ENCODE measurements at places on chromosomes 12 and 14. TPM values are rescaled to one million over a fixed set of nuclear protein-coding genes. Genes with fewer than 3 reads are reported as not detected.

- DNase-seq, result no peak
Measured at GRCh38 chr14:64841121-64841651, 38.5 kb downstream of the SPTB start.

- DNase-seq, result no peak
Measured at GRCh38 chr14:37707716-37708115, 112.3 kb downstream of the TTC6 start.

- DNase-seq, result no peak
Measured at GRCh38 chr14:33674927-33675326, 275.9 kb downstream of the EGLN3 start.

- no peak for DNase-seq
Measured at GRCh38 chr14:77175843-77176242, 5.8 kb upstream of the TMEM63C start.

DNA sequence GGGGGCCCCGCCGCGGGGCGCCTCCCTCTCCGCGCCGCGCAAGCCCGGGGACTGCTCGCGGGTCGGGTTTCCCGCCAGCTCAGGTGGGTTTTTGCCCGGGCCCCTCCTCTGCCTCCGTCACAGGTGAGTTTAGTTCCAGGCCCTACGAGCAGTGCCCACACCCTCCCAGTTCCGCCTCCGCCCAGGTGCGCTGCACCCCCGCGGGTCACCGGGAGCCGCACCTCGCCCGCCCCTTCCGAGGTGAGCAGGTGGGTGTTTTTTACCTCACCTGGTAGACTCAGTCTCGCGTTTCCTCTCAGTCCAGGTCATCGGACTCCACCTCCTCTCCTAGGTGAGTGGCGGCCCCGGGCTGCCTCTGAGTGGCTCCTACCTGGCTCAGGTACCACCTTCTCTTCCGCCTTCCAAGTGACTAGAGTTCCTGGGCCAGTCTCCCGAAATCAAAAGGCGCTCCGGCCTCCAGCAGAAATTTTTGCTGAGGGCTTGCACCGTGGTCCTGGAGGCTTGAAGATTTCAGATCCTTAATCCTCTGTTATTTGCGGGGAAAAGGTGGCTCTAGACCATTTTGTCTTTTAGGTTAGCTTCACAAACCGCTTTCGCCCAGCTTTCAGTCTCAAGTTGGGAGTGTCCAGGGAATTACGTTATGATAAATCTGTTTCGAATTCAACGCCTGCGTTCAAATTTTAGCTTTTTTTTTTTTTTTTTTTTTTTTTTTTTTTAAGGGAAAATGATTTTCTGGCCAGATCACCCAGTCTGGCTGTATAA lies at the start of gene TMEM30B:
TSS of gene TMEM30B (minus strand) at position 153 of the 762 bp plus-strand sequence. CDS start 191 bp downstream, outside the sequence.
- DNase-seq, result no peak

DNA sequence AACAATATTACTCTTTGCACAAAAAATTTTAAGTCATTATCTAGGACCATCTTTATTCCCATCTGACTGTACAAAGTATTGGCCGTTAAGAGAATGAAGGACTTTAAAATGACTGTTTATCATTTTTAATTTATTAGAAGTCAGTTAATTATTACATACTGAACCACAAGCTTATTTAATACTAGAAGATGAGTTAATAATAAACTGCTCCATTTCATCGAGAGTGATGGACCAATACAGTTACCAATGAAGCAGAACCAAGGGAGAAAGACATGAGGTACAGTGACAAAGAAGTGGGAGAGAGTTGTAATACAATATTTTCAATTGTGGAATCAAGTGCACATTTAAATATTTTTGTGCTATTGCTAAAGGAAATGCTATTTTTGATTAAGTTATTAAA lies 83.3 kb downstream of the PTPRO start:
- no peak for DNase-seq

DNA sequence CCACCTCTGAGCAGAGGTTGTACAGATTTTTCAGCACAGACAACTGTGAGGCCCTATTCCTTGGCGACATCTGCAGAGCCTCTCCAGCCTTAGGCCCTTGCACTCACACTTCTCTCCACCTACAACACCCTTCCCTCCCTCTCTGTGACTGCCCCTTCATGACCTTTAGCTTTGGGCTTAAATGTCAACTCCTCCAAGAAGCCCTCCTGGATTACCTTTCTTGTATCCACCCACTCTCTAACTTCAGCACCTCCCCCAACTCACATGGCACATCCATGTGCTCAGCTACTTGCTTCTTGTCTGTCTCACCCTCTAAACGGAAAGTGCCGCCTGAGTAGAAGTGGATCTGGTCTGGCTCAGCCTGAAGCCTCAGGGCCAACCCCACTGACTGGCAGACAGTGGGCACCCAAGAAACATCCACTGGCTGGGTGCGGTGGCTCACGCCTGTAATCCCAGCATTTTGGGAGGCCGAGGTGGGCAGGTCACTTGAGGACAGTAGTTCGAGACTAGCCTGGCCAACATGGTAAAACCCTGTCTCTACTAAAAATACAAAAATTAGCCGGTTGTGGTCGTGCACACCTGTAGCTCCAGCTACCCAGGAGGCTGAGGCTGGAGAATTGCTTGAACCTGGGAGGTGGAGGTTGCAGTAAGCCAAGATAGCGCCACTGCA lies 22.1 kb downstream of the TRPV4 start:
- no peak for DNase-seq

DNA sequence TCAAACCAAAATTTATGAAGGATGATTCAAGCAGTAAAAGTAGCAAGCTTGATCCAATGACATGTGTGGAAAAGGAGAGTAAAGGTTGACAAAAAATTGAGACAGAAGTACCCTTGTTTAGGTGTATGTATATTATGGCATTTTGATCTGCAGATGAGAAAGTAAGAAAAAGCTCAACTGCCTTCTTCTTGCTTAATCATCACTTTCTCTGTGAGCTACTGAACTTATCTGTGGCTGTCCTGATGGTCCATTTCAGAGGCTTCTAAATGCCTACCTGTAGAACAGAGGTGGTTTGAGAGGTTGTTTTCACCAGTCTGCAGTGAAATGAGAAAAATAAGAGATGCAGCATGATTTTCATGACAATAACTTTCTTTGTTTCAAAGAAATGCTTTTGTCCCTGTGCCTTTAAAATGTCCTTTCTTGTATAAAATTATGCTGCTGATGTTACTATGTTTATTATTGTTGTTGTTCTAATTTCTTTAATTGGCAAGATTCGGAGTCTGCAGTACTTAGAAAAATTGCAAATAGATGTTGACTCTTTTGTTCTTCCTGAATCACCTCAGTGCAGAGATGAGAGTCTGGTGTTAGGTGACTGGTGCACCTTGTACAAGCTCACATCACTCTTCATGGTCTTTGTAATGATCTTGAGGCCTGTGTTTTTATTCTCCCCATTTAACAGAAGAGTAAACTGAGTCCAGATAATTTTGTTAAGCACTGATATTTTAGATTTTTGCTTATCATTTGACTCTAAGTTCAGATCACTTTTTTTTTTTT lies 821.9 kb downstream of the VRK1 start:
- DNase-seq, result no peak

DNA sequence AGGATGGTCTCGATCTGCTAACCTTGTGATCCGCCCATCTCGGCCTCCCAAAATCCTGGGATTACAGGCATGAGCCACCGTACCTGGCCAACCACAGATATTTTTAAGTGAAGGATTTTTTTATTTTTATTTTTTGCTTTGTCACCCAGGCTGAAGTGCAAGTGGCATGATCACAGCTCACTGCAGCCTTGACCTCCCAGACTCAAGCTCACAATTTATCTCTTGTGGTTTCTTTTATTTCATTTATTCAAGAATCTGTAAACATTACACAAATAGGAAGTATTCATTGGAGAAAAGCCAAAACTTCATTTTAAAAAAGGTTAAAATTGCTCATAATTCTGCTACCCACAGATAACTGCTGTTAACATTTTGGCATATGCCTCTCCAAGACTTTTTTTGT lies 13.3 kb downstream of the MOAP1 start:
- no peak for DNase-seq

DNA sequence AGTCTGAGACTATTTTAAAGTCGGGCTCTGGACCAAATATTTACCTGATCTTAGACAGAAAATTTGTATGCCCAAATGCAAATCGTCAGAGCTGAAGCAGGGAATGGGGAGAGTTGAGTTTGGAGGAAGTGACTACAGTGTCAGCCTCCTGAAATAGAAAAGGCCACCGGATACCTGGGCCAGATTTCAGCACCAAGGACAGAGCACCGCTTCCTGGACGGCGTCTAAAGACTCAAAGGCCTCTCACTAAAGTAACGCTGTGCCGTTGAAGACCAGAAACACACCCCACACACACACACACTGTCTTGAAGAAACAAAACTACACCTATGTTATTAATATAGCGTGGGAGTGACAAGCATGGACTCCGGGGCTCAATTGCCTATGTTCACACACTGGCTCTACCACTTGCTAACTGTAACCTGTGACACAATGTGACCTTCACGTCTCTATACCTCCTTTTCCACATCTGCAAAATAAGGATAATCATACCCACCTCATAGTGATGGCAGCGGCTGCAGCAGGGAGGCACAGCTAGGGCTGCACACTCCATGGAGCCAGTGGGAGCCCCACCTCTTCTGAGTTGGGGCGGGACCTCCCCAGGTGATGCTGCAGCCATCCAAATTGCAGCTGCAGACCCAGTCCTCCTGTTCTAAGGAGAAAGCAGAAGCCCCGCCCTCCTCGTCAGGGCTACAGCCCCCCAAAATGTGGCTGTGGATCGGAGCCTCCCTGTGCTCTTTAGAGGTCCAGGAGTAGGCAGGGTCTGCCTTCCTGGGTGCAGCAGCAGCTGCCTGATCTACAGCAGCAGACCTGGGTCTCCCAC lies 35.6 kb downstream of the KRT76 start:
- peak; percentile 91 for DNase-seq

DNA sequence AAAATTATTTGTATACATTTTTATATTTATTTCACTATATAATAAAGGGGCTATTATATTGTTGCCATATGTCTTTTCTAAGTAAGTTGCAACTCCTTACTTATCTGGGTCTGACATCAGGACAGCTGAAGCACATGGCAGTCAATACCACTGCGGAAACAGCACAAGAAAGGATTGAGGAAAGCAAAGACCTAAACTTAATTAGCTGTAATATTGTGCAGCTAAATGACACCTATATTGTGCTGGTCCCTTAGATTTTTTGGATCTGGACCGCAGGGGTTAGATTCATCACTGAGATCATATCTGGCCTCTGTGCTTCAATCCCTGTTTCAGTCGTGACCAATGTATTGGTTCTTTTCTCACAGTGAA lies 359.6 kb upstream of the DIO2 start:
- DNase-seq, result no peak

DNA sequence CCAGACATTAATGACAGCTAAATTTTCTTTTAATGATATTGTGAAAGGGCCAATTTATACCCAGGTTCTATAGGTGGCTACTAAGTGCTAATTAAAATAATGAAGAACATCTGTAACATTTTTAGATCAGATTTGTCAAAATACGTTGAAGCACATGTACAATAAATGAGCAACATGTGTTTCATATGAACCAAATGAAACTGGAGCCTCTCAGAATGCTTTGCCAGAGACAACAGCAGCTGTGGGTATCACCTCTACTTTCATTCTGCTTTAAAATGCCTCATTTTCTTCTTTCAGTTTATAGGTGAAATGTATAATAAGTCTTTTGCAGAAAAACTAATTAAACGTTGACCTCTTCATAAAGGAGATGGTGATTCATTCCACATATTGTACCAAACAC lies 26.1 kb upstream of the MYF6 start:
- DNase-seq, result no peak

- peak; percentile 72 for DNase-seq
Measured at GRCh38 chr12:14284184-14284722, 81.2 kb upstream of the ATF7IP start.

The CRIP1 gene
- 140 TPM for total RNA-seq

The PTHLH gene
- not detected for total RNA-seq

The ALDH2 gene
- total RNA-seq, result 145 TPM

The SIX6 gene
- not detected for total RNA-seq

The TMEM30B gene
- not detected for total RNA-seq

All from Karpas-422 (cell line).